ENCODE measurements at places on chromosomes 13 and 19.

- DNase-seq = no peak
Observed at GRCh38 chr13:100789968-100790367, 115.4 kb upstream of the TMTC4 start.

DNA sequence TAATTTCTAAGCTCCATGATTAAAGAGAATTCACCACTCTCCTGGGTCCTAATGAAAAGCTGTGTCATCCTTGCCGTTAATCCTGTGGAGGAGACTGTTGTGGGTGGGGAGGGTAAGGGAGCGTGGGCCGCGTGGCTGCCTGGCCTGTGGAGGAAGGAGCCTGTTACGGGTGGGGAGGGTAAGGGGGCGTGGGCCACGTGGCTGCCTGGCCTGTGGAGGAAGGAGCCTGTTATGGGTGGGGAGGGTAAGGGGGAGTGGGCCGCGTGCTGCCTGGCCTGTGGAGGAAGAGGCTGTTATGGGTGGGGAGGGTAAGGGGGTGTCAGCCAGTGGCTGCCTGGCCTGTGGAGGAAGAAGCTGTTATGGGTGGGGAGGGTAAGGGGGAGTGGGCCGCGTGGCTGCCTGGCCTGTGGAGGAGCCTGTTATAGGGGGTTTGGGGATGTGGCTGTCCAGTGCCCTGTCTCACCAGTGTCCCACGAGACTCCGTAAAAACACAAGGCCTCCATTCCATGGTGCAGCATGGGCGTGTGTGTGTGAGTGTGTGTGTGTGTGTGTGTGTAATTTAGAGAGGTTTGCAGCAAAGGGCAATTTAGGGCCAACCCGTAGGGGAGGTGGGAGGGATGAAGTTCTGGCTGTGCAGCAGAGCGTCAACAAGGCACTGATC is 15.6 kb upstream of the DCUN1D2 start:
- DNase-seq = no peak

DNA sequence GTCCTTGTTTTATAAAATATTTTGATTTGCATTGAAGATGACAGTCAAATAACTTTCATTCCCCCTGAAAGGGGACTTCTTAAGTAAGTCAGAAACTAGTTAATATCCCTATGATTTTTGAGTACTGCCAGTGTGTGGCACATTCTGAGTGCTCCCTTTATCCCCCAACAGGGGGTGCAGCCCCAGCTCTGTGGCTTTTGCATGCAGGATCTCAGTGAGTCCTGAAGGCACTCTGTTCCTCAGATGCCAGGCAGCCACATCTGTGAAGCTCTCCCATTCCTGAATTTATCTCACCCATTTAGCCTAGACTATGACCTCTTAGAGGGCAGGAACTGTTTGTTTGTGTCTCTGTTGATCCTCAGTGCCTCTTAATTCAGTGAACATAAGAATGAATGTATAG is 123.1 kb downstream of the CDK8 start:
- DNase-seq = no peak

- DNase-seq = no peak
Observed at GRCh38 chr13:38429916-38430315, 80.3 kb downstream of the UFM1 start.

DNA sequence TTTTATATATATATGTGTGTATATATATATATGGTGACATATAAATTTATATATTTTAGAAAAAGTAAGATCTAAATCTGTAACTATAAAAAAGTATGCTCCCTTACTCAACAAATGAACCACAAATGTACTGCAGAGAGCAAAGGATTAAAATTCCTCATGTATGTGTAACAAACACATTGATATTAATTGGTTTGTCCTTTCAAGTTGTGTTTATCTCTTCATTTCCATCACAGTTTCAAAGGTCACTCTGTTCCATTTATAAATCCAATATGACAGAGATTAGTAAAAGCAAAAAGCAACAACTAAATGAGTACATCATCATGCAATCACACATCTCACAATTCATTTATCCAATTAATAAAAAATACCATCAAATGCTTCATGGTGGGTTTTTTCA is 247.9 kb downstream of the DACH1 start:
- no peak for DNase-seq

- DNase-seq = no peak
Observed at GRCh38 chr13:29472332-29472961, 123.0 kb downstream of the SLC7A1 start.

DNA sequence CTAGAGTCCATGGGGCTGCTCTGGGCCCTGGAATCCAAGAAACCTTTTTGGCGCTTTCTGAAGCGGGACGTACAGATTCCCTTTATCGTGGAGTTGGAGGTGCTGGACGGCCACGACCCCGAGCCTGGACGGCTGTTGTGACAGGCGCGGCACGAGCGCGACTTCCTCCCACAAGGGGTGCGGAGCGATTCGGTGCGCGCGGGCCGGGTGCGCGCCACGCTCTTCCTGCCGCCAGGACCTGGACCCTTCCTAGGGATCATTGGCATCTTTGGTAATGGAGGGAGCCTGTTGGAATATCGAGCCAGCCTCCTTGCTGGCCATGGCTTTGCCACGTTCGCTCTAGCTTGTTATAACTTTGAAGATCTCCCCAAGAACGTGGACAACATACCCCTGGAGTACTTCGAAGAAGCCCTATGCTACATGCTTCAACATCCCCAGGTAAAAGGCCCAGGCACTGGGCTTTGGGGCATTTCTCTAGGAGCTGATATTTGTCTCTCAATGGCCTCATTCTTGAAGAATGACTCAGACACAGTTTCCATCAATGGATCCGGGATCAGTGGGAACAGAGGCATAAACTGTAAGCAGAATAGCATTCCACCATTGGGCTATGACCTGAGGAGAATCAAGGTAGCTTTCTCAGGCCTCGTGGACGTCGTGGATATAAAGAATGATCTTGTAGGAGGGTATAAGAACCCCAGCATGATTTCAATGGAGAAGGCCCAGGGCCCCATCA is 3.5 kb upstream of the ZFP82 start:
- DNase-seq = no peak

DNA sequence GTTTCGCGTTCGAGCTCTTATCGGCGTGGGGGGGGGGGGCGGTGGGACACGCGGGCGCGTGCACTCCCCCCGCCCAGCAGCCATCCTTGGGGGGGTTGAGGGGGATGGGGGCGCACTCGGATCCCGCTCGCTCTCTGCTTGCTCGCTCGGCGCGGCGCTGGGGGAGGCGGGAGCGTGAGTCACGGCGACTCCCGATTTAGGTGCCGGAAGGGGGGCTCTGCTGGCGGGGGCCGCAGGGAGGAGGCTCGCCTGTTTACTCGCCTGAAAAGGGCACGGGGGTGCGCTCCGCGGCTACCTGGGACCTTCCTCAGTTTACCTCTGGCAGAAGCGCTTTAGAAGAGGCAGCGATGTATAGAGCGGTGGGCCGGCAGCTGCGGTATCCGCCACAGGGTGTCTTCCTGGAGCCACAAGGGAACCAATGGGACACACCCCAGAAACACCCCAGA is 1.1 kb upstream of the PDE4A start:
- no peak for DNase-seq

DNA sequence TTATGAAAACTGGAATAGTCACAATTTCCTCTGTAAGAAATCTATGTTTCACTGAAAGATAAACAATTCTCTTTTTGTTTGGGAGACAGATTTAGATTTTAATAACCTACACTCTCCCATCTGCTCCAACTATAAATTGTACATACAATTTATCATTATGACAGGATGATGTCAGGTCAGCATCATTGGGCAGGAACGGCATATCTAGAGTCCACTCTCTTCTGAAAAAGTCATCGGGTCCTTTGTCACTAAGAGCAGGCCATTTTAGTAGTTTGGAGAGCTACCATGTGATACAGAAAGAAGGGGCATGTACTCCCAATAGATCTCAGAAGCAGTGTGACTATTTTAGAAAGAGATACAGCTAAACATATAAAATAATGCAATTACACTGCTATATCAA is 180.8 kb upstream of the ARGLU1 start:
- DNase-seq = no peak

- DNase-seq = no peak
Observed at GRCh38 chr19:47631681-47632446, 22.9 kb downstream of the BICRA start.

GRCh38 chr19:58554494-58555368 is at the start of gene CHMP2A:
TSS of gene CHMP2A (minus strand) at chr19:58555105. CDS start at chr19:58554212, 893 bp downstream.
- DNase-seq = no peak

GRCh38 chr13:45700971-45701900 is 884 bp upstream of the CBY2 start:
- DNase-seq = no peak

- peak; percentile 31 for DNase-seq
Observed at GRCh38 chr19:55678121-55678671, 3.2 kb downstream of the EPN1 start.

GRCh38 chr13:46010148-46010547 is 42.4 kb downstream of the ZC3H13 start:
- DNase-seq = no peak

GRCh38 chr13:68608147-68608546 is 1378.0 kb upstream of the PCDH9 start:
- DNase-seq = no peak

- no peak for DNase-seq
Observed at GRCh38 chr13:99484473-99484872, 16.8 kb upstream of the TM9SF2 start.

DNA sequence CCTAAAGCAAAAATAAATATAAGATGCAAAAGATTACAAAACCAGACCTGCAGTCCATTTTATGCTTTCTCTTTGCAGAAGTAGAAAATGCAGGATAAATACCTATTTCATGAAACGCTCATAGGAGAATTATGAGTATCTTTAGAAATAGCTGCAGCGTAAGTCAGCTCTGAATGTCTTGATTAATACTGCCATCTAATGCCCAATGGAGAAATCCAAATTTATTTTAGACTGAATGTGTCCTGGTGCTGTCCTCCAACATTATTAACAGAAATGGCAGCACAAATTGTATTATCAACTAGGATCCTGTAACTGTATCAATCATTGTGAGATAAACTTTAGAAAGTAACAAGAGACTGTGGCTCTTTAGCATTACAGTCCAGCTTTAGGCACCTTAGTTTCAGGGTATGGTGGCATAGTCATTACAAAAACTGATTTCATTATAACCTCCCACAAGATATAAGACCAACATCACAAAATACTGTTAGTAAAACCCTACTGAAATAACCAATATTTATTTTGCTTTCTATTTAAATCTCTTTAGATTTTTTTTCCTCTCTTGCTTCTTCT is 162.1 kb upstream of the MIR17HG start:
- no peak for DNase-seq

DNA sequence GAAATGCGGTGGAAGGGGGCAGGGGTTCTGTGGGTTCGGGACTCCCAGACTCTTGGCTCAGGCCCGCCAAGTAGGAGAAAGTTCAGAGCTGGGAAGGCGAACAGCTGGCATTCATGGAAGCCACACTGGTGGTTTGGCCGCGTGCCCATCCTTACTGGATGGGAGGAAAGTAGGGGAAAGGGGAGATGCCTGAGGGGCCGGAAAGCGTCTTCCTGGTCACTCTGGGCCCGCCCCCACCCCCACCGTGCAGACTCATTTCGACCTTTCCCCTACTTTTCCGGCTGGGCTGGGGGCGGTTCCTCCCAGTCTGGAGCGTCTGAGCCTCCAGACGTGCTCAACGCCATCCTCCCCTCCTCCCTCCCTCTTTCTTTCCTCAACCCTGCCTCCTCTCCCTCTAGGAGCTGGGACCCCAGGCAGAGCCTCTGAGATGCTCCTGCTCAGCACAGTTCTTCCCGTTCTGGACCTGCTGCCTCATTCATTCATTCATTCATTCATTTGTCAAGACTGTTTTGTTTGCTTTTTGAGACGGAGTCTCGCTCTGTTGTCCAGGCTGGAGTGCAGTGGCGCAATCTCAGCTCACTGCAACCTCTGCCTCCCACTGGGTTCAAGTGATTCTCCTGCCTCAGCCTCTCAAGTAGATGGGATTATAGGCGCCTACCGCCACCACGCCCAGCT is 3.5 kb downstream of the ANGPTL4 start:
- DNase-seq = peak; percentile 49

DNA sequence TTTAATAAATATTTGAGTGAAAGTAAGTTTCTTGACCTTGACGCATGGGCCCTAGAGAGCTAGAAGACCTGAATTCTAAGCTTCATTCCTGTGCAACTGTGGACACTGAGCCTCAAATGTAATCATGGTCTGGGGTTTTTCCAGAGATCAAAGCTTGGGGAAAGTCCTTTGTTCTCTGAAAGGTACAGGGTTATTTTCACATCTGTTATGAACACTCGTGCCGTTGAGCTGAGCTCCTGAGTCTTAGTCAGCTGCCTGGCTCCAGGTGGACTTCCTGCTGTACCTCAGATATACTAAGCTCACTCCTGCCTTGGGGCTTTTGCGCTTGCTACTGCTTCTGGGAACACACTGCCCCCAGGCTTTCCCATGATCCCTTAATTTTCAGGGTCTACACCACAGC is 7.5 kb upstream of the ZBTB32 start:
- no peak for DNase-seq

DNA sequence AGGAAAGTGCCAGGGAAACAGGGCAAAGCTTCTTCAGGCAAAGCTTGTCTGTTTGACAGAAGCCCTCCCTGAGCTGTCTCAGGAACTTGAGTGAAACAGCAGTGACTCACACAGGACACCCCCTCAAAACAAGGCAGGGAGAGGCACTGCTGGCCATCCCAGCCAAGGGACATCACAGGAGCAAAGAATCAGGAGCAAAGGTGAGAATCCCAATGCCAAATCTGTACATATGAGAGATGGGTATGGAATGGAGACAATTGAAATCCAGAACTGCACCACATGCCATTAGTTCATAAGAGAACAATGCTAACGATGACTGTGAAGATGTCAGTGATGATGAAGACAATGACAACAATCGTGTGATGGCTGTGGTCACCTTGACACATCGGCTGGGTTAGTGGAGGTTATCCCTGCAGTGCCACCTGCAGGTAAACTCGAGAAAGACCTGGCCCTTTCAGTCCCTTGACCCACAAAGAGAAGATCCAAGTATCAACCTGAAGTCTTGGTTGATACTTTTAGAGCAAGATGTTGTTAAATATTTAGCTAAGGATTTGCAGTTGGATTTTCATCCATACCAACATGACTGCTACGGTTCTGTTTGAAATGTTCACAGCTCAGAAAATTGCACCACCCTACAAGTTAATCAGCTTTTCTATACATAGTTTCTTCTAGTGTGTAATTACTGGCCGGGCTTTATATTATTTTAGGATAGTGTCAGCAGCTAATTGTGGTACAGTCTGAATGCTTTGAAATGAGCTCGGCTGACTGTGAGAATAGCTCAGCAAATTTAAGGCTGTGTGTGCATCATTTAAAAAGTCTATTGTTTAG is 42.0 kb upstream of the IPO5 start:
- DNase-seq = no peak

DNA sequence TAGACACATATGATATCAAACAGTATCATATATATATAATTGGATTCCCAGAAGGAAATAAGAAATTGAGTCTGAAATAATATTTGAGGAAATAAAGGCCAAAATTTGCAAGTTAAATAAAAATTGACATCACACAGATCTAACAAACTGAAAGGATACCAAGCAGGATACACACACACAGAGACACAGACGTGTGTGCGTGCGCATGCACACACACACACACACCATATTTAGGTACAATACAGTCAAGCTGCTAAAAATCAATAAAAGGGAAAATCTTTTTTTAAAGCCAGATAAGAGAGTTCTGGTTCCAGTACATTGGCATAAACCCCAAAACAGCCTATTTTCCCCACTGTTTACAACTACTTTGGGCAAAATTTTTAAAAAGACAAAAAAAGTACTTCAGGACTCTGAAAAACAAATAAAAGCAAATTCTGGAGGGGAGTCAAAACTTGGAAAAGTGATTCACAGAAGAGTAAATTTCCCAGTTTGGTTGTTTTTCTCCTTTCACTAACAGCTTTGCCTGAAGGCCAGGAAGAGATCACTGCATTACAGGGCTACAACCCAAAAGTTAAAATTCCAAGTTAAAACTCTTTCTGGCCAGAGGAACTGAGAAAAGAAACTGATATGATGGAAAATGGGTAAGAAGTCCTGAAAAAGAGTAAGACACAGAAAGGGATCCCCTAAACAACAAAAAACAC is 16.2 kb downstream of the MYCBP2 start:
- no peak for DNase-seq
